ENCODE measurements at places on chromosomes 3 and 15.

DNA sequence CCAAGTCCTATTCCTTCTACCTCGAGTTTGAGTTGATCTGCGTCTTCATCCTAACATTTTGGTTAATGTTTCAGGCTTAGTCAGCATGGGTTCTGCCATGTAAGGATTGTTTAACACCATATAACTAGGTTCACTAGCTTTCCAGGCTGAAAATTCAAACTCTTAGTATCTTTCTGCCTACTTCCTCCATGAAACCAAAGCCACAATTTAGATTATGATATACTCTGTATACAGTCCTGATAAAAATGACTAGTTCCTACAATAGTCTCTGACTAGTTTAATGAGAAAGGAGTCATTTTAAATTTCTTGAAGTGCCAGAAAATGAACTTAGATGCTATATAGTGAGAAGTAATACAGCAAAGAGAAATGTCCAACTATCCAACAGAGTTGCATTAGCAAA is 6.6 kb upstream of the BTLA start:
- no peak for DNase-seq

DNA sequence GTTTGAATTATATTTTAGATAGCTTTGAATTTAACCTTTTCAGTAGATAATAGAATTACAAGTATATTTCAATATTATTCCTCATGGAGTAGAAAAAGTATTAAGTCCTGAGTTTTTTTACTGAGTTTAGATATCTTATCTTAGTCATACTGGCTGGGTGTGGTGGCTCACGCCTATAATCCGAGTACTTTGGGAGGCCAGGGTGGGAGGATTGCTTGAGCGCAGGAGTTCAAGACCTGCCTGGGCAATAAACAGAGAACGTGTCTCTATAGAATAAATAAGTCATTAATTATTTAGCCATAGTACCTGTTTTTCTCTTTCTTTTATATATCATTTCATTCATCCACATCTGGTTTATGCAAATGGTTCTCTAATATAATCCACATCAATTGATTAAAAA is 9.9 kb downstream of the RAP2B start:
- DNase-seq: no peak

- peak; percentile 39 for DNase-seq
These were observed 15.4 kb downstream of the TPRA1 start for GRCh38 chr3:127574880-127575878.

GRCh38 chr3:98974442-98974841 is 72.9 kb upstream of the DCBLD2 start:
- no peak for DNase-seq

DNA sequence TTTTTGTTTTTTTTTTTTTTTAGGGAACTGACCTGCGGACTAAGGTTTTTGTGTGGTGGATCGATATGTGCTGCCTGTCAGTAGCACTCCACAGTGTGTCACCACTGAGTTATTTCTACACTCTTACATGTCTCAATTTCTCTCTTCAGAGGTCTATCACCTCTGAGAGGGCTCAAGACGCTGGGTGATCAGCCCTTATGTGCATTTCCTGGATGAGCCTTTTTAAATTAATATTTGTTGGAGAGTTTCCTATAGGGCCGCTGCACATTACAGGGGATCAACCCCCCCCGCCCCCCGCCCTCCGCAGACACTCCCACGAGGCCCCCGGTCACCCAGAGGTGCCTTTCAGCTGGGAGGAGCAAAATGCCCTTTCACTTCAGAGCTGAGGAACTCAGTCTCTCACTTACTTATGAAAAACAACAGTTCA is 34.5 kb upstream of the AP4E1 start:
- no peak for DNase-seq

DNA sequence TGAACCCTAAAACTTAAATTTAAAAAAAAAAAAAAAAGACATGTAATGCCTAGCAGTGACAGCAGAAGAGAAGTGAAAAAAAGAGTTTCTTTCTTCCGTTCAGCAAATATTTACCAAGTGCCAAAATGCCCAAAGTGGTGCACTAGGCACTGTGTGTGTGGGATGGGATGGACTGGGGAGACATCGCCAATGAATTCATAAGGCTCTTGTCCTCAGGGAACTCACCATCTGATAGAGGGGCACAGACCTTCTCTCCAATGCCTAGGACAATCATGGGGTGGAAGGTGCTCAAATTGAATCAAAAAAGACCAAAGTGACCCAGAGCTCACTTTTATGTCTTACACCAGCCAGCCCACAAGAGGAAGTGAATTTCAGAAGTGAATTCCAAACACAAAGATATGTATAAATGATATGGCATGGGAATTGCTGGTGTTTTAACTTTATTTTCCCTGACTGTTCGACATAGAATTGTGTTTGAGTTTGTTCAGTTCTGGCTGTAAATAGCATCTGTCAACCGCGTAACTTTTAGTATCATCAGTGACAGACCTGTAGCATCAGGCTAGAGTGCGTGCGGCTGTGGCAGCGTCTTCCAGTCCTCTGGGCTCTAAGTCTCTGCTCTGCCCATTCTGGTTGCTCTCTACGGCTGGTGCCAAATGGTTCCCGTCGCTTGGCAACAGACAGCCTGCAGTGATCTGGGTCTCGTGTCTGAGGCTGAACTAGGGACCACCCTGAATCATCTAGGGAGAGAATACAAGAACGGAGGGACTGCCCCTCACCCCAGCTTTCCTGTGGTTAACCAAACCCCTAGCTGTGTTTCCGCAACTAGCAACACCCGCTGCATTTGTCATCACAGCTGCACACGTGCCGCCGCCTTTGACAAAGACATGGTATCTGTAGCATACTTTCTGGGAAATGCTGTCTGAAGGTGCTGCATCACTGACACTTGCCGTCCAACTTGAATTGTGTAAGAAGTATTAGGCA is 154.0 kb upstream of the THBS1 start:
- DNase-seq: no peak

- no peak for DNase-seq
These were observed 9.5 kb downstream of the SOX2 start for GRCh38 chr3:181721046-181721875.

DNA sequence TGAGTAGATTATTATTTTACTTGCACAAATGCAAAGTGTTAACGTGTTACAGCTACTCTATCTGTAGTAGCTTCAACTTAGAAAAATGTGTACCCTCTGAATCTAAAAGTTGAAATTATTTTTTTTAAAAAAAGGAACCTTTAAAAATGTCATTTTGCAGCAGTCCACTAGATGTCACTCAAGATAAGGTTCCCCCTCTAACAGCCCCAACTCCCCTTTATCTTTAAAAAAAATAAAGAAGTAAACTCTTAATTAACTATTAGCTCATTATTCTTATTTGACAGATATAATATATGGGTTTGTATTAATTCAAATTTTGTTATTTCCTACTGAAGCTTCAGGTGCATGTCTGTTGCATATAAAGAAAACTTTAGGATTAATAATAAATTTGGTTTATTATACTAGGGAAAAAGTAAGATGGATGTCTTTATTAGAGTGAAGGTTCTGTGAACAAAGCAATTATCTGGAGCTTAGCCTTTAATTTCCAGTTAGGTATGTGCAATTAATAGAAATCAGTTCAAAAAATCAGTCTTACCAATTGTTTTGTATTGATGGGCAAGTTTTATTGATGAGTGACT is 288.5 kb downstream of the VGLL3 start:
- DNase-seq: no peak

DNA sequence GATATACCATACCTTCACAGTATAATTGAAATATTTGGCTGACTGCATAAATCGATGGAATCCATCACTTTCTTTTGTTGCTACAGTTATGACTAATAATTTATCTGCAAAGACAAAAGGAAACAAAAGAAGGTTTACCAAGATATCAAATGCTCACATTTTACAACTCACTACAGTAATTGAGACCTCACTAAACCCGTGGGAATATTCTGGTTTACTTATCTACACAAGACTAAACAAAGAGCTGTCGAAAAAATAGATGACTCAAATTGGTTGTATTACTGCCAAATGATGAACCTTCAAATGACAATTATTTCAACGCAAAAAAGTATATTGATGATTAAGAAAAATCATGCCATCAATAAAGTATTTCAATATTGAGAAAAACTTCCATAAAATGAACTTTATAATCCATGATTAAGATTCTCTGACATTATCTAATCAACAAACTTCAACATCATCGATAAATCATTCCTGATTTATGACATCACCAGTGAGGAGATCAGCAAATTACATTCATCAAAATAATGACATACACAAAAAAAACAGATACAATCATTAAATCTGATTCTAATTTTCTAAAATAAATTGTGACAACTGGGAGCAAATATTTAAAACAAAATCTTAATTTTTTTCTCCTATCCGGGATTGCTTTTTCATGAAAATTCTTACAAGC is 36.7 kb downstream of the PLOD2 start:
- no peak for DNase-seq

GRCh38 chr3:61832375-61833229 is 271.2 kb downstream of the PTPRG start:
- DNase-seq: no peak

DNA sequence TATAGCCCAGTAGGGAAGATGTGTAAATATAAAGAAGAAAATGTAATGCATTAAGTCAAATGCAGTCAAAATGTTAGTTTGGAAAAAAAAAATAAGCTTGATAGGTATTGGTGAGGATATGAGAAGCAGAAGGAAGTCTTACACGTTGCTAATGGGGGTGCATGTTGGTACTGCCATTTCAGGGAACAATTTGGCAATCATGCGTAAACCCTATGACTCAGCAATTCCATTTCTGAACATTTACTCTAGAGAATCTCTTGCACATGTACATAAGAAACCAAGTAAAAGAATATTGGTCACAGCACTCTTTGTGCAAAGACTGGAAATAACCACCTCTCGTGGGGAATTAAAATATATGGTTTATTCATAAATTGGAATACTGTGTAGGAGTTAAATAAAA is 35.5 kb upstream of the TIMP4 start:
- no peak for DNase-seq

DNA sequence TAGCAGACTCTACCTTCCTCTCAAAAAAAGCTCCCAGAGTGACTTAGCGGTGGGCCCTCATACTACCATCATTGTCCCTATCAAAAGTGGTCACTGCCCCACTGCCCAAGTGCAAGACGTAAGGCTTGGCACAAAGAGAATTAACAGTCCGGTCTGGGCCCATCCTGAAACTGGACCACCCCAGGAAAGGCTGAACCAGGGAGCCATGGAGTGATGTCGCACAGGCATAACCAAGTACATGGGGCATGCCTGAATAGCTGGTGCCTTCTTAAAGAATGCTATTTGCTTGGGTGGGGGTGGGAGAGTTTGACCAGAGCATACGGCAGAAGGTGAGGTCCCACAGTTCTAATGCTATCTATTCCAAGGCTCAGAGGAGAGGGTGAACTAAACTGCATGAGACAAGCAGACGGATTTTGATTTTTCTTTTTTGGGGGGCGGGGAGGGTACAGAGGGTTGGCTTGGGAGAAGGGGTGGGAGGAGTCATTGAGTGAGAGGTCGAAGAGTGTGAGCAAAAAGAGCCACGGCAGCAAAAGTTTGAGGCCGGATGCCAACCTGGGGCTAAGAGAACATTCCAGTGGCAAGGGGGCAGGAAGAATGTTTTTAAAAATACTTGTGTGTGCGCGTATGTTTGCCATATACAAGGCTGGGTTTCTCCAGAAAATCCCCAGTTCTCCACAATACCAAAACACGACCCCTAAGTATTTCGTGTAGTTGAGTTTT is 50.2 kb downstream of the FAM174B start:
- DNase-seq: no peak

DNA sequence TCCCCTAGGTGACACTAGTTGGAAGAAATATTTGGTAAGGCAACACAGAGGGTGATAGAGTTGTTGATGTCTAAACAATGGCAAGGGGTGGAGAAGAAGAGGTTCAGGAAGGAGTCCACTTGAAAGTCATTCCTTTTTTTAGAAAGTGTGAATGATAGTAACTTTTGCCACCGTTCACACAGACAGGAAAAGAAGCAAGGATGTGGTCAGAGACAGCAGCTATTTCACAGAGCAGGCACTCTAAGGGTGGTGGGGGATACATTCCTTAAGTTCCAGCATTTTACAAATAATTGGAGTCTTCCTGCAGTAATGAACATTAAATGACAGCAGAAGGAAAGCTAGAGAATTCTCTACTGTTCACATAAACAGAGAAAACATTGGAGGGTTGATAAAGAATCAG is 75.4 kb upstream of the ZNF385D start:
- no peak for DNase-seq

DNA sequence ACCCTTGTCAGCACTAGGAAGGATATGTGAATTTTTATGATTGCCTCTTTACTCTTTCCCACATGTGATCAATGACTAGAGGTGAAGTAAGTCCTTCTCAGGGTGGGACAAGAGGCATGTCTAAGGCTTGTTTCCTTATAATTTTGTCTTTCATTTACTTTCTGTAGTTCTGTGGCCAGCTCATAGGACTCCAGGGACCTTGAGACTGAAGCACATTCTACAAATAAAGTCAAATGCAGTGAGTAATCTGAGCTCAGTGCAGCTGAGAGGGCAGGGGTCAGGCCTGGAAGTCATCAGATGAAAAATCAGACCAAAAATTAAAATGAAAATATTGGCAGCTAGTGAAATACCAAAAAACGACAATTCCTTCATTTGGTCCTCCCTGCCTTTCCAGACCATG is 424.7 kb upstream of the THBS1 start:
- DNase-seq: no peak

DNA sequence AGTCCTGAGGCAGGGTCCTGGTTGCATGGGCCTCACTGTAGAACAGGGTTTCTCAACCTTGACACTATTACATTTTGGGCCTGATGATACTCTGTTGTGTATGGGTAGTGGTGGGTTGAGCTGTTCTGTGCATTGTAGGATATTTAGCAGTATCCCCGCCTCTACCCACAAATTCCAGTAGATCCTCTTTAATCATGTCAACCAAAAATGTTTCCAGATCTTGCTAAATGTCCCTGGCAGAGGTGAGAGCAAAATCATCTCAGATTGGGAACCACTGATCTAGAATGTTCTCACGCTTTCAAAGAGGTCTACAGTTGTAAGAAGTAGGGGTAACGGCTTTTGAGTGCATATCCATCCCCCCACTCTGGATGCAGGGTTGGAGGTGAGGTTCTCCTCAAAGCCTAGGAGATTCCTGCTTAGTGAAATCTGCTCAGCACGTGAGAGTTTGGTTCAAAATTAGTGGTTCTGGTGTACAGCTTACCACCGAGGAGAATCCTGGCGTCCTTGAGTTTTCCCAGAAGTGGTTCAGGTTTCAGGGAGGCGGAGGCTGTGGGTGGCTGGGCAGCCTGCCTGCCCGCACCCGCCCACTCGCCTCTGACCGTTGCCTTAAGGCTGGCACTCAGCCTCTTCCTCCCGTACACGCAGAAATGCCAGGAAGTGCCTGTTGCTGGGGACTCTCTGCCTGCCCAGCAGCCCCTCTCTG is 5.3 kb downstream of the ACVR2B start:
- no peak for DNase-seq

DNA sequence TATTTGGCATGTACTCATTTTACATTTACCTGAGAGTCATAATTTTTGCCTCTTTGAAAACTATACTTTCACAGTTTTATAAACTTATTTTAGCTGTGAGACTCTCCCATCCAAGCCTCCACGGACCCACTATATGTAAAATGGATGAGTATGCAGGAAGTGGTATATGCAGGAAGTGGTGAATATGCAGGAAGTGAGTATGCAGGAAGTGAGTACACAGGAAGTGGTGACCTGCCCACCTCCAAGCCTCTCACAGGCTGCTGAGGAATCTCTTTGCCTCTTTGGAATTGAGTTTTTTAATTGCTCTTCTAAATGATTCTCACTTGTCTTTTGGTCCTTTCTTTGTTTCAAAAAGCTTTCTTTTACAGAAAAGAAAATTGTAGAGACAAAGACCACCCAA is 85.2 kb downstream of the KBTBD8 start:
- DNase-seq: no peak

- DNase-seq: no peak
These were observed 43.6 kb upstream of the DIPK2A start for GRCh38 chr3:143928056-143928455.

- DNase-seq: no peak
These were observed 21.4 kb downstream of the IRAK2 start for GRCh38 chr3:10185804-10186762.
